ENCODE measurements at places on chromosomes 12 and 14. TPM values are rescaled to one million over a fixed set of nuclear protein-coding genes. Genes with fewer than 3 reads are reported as not detected.

GRCh38 chr12:109307051-109307450 lies 2.0 kb downstream of the FOXN4 start:
- no peak for DNase-seq

- DNase-seq, result no peak
These were observed 51.6 kb upstream of the RIC8B start for GRCh38 chr12:106722837-106723236.

STXBP6 gene
- total RNA-seq, result 16.0 TPM

GRCh38 chr12:107478881-107479280 lies 206.7 kb upstream of the PWP1 start:
- DNase-seq, result no peak

DNA sequence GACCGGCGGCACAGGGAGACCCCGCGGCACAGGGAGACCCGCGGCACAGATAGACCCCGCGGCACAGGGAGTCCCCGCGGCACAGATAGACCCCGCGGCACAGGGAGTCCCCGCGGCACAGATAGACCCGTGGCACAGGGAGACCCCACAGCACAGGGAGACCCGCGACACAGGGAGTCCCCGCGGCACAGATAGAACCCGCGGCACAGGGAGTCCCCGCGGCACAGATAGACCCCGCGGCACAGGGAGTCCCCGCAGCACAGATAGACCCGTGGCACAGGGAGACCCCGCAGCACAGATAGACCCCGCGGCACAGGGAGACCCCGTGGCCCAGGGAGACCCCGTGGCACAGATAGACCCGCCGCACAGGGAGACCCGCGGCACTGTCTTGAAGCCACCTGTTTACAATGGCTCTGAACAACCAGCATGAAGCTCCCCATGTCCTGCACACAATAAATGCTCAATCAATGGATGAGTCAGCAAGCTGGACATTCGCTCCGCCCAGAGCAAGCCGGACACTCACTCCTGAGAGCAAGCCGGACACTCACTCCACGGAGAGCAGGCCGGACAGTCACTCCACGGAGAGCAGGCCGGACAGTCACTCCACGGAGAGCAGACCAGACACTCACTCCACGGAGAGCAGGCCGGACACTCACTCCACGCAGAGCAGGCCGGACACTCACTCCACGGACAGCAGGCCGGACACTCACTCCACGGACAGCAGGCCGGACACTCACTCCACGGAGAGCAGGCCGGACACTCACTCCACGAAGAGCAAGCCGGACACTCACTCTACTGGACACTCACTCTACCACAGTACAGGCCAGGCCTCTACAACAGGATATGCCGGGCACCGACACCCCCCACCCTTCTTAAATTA lies 121.9 kb downstream of the RFLNA start:
- DNase-seq, result no peak

PTPRO gene
- 0.07 TPM for total RNA-seq

DNA sequence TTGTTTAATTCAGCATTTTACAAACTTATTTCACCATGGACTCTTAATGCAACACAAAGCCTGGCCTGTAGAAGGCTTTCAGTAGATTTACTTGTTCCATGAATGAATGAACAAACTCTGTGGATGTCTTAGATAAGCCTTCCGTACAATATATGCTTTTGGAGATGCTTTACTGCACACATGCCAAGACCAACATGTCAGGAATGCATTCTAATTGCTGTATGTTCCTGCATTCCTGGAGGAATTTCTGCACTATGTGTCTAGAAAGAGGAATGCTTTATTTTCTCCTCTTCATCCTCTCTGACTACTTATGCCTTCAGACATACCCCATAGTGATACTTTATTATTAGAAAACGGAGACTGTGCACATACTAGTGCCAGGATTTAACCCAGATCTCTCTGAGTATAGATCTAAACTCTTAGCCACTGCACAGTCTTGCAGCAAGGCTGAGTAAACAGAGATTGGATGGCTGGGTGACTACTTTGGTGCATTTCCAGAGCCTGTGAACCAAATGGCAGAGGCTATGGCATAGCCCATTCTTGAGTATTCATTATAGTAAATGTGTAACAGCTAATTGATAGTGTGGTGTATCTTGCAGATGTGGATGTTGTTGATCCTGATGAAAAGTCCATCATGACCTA lies 108.2 kb downstream of the SYNE2 start:
- DNase-seq, result no peak

GRCh38 chr14:23123419-23123818 lies 4.4 kb upstream of the CEBPE start:
- no peak for DNase-seq

GPATCH2L gene
- 38.1 TPM for total RNA-seq

DNA sequence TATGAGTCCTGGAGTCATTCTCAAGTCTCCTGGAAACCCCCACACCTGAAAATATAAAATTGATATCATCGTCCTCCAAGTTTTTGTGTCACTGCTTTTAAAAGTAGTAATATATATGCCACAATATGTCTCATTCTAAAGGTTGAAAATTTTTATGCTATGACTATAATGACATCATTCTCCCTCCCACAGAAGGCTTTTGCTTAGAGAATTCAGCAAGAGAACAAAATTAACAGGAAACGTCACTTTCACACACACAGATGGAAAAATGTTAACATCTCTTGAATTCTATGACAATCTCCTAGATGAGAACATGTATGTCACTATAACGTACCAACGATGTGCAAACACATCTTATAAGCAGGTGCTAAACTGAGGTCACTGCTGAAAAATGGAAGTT lies 498.3 kb downstream of the FOXG1 start:
- DNase-seq, result no peak

CACNA1C gene
- total RNA-seq, result not detected

ACTR10 gene
- 61.3 TPM for total RNA-seq

- DNase-seq, result no peak
These were observed 197.6 kb downstream of the SLC38A4 start for GRCh38 chr12:46628176-46628575.

OR4E1 gene
- total RNA-seq, result not detected

GPRC5D gene
- total RNA-seq, result not detected

GRCh38 chr12:70783455-70783854 lies 137.1 kb downstream of the PTPRR start:
- no peak for DNase-seq

DNA sequence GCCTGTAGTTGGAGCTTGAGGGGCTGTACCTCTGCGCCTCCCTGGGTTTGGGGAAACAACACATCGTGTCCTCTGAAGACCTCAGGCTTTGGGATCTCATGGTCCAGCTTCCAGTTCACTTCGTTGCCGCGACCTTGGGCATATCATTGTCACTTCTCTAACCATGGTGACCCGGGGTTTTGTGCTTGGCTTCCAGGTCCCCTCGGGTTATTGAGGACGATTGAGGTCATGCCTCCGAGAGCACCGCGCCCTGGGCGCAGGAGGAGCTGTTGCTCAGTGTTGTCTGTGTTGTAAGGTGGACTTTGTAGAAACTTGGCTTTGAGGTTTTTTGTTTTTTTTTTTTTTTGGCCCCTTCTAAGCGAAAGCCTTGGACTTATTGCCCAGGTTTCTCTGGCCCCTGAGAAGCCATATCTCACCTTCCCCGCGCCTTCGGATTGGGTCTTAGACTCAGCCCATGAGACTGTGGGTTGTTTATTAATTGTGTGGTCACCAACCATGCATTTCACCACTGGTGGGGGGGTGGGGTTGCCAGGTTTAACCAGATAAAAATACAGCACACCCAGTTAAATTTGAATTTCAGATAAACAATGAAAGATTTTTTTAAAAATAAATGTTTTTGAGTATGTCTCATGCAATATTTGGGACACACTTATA lies 2.6 kb downstream of the BCL7A start:
- DNase-seq, result no peak

DNA sequence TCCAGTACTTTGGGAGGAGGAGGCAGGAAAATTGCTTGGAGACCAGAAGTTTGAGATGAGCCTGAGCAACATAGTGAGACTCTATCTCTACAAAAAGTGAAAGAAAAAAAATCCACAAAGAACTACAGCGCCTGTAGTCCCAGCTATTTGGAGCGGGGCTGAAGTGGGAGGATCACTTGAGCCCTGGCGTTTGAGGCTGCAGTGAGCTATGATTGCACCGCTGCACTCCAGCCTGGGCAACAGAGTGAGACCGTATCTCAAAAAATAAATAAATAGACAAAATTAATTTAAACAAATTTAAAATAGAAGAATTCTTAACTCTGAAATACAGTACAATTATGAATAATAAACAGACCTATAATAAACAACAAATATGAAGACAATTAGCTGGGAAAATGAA lies 40.9 kb downstream of the ATL1 start:
- no peak for DNase-seq

FIGNL2 gene
- total RNA-seq, result 0.10 TPM

DNA sequence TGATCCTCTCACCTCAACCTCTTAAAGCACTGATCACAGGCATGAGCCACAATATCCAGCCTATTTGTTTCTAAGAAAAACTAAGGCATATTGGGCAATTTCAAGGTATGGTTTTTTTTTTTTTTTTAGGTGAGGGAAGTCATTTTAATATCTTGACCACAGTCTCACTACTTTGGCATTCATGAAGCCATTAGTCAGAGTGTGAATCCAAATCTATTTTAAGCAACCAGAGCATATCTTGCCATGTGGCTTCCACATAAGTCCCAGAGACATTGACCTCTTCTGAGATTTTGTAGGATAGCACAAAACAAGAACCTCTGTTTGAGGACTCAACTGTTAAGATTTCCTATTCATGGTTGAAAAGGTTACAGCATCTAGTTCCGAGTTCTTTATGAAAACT lies 130.3 kb upstream of the RBM19 start:
- DNase-seq, result peak; percentile 64

DNA sequence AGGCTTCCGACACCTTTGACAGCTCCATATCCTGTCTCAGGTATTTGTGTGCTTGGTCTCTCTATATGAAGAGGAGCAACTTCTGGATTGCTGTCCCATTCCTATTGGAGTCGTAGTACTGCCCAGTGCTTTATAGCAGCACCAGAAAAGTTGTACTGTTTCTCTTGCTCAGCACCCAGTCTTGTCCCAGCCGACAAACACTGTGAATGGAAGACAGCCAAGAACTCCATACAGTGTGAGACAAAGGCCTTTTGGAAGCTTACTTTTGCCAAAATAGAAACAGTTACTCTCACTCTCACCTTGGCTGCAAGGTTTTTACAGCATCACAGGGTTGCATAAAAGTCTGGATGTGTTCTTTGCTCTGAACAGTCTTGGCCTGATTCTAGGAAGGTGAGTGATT lies 105.3 kb downstream of the TGFB3 start:
- DNase-seq, result no peak

DNA sequence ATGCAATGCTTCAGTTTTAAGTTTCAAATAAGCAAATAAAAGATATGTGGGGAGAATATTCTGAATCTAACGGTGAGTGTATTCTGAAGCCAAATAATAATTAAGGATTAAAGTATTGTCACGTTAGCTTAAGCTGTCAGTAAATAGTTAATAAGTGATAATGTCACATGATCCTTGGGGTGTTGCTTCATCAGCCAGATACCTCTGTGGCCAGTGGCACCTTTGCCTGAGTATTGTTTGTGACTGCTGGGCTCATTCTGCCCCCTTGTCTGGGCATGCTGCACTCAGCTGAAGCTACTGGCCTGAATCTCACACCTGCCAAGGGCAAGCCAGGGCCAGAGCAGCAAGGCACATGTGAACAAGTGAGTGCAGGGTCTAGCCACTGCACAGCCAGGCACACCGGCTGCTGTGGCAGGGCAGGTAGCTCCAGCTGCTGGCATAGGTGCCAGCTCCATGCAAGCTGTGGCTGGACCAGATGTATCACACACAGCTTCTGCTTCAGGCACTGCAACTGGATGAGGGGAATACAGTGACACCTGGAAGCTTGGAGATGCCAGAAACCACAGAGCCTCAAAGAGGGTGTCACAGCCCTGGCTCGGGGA lies 739.7 kb downstream of the SLC6A15 start:
- DNase-seq, result no peak

DNA sequence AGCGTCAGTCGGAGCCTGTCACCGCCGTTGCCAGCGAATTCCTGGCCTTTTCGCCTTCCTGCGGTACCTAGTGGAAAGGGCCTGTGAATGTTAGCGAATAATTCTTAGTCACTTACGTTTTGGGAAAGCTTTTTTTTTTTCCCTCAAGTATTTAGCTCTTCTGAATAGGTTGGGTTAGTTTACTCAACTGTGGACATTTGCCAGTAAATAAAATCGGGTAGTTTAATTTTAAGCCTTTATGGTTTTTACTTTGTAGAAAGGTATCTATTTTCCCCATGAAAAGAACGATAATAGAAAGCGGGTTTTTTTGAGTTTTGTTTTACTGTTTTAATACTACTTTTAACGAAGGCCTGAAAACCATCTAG lies 1.7 kb downstream of the YY1 start:
- no peak for DNase-seq

CPNE6 gene
- not detected for total RNA-seq

E2F7 gene
- 38.9 TPM for total RNA-seq

- DNase-seq, result no peak
These were observed 442.5 kb downstream of the CCER1 start for GRCh38 chr12:90512518-90512917.

DNA sequence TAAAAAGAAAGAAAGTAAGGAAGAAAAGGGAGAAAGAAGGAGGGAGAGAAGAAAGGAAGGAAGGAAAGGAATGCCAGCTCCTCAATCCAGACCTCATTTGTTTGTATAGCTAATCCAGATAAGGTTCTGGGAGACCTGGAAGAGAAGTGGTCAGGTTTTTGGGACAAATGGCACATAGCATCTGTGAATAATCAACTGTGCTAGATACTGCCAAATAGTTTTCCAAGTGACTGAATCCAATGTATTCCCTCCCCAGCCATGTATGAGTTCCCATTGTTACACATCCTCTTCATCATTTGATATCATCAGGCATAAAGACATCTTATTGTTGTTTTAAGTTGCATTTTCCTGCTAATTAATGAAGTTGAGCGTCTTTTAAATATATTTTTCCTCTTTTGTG lies 18.6 kb upstream of the PTGR2 start:
- no peak for DNase-seq

GRCh38 chr14:74955229-74956026 lies at the start of gene PGF:
TSS of gene PGF (minus strand) at chr14:74955597. CDS start at chr14:74955242, 355 bp downstream.
- peak; percentile 75 for DNase-seq

FAM90A1 gene
- not detected for total RNA-seq

- DNase-seq, result no peak
These were observed 12.5 kb downstream of the XRCC3 start for GRCh38 chr14:103702497-103703432.

GRCh38 chr12:60070552-60070951 lies 474.7 kb downstream of the SLC16A7 start:
- peak; percentile 54 for DNase-seq

DNA sequence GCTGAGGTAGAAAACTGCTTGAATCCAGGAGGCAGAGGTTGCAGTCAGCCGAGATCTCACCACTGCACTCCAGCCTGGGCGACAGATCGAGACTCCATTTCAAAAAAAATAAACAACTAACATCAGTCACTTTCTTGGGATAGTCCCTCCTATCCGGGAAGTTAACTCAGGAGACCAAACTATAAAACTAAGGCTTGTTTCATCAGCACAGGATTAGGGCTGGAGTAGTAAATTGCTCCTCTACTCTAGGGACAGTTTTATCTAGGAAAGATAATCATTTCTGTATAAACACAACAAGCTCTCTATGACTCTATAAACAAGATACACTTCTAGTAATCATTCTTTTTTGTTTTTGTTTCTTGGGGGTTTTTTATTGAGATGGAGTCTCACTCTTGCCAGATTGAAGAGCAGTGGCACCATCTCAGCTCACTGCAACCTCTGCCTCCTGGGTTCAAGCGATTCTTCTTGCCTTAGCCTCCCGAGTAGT lies 11.7 kb downstream of the RPS26 start:
- no peak for DNase-seq

GRCh38 chr12:66288121-66288520 lies 14.2 kb upstream of the HELB start:
- DNase-seq, result no peak

TMEM132C gene
- not detected for total RNA-seq
